Choroid plexus epithelial cell (primary cell): ENCODE measurements at places on chromosomes 13 and 19.

- no peak for DNase-seq
These were observed 95.2 kb downstream of the ELF1 start for GRCh38 chr13:40923867-40924266.

DNA sequence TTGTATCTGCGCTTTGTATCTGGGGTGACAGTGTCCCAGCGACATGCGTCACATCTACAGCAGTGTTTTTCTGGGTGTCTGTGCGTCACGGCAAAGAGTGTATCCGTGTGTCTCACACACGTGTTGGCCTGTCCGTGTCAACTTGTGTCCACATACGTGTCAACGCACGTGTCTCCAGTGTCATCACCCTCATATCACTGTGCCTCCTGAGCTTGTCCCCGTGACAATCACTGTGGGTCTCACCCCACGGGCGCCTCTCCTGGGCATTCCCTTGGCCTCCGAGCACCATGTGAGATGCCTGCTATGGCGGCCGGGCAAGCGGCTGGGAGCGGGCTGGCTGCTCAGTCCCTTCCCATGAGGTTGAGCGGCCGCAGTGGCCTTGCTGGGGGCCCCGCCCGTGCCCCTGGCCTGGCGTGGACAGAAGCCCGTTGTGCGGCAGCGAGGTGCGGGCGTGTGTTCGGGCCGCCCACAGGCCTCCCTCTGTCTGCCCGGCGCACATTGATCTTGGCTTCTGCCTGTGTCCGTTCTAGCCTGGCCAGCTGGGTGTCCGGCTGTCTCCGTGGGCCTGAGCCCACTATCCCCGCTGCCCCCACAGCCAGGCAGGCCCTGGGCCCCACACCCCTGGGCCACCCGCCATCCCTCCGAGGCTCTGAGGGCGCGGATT lies 6.4 kb downstream of the NFIX start:
- DNase-seq, result no peak

DNA sequence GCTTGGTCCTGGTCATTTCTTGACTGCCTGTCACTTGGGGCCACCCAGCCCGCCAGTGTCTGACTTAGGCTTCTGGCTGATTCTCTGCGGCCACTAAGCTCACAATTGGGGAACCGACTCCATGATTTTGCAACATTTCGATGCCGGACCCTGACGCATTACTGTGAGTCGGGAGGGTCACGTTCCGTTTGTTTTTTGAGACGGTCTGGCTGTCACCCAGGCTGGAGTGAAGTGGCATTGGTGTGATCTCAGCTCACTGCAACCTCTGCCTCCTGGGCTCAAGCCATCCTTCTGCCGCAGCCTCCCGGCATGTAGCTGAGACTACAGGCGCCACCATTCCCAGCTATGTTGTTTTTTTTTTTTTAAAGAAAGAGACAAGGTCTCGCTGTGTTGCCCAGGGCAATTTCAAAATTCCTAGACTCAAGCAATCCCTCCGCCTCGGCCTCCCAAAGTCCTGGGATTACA lies 3.2 kb upstream of the ADAT3 start:
- DNase-seq, result no peak

DNA sequence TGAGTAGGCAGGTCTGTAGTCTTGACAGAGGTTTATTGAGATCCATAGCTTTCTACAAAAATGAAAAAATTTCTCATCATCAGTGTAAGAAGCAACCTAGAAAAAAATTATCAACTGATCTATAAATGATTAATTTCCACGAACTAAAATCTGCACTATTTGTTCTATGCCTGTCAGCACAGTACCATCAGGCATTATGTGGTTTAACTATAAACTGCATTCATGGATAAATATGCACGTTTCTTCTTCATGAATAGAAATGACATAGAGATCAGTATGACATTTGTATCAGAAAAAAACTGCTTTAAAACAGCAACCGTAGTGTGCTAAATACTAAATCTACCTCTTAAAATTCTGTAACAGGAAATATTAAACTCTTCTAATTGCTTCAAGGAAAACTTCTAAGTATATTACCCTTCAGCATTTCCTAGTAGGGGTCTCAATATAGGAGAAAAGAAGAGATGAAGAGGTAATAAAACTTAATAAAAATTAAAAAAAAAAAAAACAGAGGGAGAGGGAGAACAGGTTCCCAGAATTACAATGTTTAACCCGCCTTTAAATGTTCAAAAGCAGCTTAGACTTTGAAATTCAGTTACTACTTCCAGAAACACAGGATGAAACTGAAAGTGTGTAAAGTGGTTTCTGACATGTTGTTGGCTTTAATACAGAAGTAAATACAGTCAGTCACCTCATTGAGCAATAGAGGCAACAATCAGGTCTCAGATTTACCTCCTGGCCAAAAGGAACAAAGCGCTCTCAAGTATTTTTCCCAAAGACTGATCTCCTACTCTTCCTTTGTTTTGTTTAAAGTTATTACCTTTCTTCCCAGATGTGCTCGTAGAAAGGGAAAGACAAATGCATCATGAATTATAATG lies 144.4 kb downstream of the DIAPH3 start:
- DNase-seq, result peak; percentile 61

DNA sequence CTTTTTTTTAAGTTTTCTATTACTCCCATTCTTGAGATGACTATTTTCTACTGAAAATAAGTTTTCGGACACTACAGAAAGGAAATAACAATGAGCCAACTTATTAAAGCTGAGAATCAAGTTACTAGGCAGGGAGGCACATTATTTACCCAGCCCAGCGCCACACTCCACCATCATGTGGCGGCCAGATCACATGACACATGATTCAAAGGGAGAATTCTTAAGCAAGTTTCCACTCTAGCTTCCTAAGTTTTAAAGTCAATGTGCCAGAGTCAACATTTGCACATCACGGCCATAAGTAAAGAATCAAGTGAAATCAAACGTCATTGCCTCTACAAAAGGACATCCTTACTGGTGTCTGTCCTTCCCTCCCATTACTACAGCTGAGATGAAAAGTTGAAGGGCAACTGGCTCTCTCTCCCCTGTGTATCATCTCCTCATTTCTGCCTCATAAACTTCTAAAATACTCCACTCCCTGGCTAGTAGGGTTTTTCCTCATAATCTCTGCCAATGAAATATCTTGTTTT lies 81.7 kb downstream of the KLF12 start:
- DNase-seq, result no peak

DNA sequence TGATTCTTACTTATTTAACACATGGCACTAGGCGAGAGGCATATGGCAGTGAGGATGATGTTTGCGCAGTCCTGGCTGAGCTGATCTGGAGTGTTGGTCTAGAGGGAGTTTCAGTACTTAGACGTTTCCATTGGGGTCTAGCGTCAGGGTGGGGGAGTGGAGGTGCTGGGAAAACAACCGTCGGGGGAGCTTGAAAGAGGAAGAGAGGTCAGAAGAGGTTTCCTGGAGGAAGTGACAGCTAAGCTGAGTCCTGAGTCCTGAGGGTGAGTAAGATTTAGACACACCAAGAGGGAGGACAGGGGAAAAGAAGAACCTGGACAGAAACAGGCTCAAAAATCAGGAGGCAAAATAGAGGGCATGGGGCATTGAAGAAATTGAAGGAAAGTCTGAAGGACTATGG lies 81.4 kb downstream of the ALOX5AP start:
- no peak for DNase-seq

DNA sequence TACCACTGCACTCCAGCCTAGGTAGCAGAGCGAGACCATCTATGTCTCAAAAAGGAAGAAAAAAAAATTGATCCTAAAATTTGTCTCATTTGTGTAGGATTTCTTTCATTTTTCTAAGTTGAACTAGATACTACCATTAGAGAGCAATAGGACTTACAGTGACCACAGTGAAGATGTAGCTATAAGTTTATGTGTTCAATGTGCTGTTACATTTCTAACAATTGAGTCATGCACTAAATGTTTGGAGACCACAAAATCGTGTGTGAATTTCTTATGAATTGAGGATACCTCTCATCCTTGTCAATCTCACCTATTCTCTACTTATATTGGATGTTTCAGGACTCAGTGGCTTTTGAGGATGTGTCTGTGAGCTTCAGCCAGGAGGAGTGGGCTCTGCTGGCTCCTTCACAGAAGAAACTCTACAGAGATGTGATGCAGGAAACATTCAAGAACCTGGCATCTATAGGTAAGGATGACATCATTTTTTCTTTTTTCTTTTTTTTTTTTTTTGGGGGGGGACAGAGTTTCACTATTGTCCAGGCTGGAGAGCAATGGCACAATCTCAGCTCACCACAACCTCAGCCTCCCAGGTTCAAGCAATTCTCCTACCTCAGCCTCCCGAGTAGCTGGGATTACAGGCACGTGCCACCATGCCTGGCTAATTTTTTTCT lies 12.8 kb downstream of the ZNF791 start:
- DNase-seq, result peak; percentile 18

DNA sequence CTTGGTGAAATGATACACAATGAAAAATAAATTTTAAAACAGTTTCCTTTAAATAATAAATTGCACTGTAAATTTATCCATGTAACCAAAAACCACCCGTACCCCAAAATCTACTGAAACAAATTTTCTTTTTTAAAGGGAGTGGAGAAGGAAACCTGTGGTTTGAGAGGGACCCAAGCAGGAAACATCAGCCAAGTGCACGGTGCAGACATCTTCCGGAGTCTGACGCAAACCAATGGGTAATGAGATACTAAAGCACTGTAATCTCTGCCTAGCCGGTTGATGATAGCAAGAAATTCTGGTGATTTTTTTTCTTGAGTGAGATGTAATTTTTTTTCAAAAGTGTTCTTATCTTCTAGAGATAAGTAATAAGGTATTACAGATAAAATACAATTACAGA lies 115.4 kb downstream of the ABCC4 start:
- DNase-seq, result no peak

DNA sequence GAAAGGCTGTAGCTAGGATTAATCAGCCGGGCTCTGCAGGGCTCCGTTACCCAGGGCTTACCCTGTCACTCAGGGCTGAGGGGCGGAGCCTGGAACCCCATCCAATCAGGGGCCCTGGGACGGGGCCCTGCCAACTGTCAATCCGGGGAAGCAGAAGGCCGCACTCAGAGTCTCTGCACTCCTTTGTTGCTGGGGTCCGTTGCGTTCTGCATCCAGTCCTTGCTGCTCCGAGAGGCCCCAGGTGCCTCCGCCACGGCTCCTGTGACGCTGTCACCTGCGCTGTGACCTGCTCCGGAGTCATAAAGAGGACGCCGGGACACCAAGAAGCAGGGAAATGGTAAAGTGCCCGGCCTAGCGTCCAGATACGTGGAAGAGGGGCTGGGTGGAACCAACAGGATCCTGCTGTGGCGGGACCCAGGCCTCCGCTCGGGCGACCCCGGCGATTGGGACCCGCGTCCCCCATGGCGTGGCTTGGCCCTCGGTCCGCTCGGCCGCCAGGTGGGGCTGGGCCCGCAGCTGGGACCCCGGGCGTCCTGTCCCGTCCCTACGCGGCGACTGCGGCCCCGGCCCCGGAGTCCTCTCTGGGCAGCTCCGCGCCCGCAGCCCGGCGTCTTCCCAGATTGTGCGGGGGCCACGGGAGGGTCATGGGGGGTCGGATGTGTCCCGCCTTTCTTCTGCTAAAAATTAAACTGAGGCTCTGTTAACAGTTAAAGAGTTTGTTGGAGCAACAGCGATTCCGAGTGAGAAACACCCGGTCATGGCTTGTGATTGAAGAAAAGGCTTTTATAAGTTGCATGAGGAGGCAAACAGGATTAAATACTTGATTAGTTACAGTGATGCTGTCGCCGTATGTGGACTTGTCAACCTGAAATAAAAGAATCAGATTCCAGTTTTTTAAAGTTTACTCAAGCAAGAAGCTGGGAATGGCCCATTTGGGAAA lies at the start of gene ZNF491:
Gene ZNF491, plus strand, starts transcription at position 133 of the 940 bp plus-strand sequence. CDS start 7,431 bp downstream, outside the sequence.
- peak; percentile 93 for DNase-seq

DNA sequence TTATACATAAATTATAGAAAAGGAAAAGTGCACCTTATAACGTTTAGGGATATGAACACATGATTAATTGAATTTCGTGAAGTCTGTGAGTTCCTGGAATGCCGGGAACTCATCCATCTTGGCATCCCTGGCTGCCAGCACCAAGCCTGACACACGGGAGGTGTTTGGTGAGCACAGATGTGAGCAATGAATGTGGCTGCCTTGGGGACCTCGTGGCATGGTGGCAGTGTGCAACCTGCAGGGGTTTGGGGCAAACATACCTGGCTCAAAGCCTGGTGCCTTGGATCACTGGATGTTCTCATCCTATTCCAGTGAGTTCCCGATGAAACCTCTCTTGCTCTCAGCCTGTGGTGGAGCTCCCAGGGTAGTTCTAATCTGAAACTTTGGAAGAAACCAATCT lies 10.4 kb upstream of the MAP2K2 start:
- no peak for DNase-seq

- peak; percentile 54 for DNase-seq
These were observed 8.3 kb upstream of the CDC42EP5 start for GRCh38 chr19:54481326-54481930.

- DNase-seq, result no peak
These were observed 617.2 kb downstream of the PCDH9 start for GRCh38 chr13:66612983-66613382.

DNA sequence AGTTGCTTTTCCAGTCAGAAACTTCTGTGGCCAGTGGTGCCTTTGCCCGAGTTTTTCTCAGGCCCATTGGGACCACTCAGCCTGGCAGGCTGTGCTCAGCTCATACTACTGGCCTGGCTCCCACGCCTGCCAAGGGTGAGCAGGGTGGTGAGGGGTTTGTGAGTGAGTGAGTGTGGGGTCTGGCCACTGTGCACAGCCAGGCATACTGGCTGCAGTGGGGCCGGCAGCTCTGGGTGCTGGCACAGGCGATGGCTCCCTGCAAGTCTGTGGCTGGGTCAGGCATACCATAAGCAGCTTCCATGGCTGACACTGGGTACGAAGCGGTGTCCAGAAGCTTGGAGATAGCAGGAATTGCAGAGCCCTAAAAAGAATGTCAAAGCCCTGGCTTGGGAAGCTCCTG lies 161.0 kb downstream of the SLITRK6 start:
- DNase-seq, result no peak

GRCh38 chr19:53812335-53812734 lies 11.8 kb downstream of the NLRP12 start:
- no peak for DNase-seq

DNA sequence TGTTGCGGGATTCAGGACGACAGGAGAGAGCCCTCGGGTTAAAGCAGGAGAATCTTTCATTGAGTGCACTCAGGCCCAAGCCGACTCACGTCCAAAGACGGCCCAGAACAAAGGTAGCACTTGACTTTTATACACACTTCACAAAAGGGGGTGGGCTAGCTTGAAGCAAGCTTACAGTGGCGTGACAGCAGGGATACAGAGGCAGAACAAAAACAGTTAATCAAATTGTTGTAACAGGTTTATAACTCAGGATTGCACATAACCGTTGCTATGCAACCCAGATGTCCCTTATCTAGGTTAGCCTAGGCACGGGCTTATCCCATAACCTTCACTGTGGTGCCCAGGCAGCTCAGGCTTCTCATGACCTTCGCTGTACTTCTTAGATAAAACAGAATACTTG lies 2.0 kb downstream of the MED25 start:
- DNase-seq, result no peak

GRCh38 chr13:74816737-74817136 lies 665.2 kb downstream of the TBC1D4 start:
- DNase-seq, result no peak

DNA sequence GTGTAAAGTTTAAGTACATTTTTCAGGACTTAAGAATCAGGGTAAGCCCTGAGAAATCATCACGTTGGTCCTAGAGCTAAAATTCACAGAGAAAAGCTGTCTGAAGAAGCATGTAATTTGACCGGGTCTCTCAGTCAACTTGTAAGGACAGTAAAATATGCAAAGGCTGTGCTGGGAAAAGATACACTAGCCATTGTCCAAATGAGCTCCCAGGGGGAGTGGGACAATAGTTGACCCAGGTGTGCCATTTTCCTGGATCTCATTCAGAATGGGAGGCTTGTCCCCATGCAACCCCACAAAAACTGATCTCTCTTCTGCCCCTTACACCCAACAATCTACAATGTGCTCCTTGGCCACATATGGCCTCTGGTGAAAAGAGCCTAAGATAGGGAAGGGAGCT lies 437.9 kb downstream of the KLF12 start:
- DNase-seq, result no peak
